Activated naive CD4-positive, alpha-beta T cell treated with anti-CD3 and anti-CD28 coated beads for 36 hours (primary cell): ENCODE measurements at places on chromosomes 16 and 17.

DNA sequence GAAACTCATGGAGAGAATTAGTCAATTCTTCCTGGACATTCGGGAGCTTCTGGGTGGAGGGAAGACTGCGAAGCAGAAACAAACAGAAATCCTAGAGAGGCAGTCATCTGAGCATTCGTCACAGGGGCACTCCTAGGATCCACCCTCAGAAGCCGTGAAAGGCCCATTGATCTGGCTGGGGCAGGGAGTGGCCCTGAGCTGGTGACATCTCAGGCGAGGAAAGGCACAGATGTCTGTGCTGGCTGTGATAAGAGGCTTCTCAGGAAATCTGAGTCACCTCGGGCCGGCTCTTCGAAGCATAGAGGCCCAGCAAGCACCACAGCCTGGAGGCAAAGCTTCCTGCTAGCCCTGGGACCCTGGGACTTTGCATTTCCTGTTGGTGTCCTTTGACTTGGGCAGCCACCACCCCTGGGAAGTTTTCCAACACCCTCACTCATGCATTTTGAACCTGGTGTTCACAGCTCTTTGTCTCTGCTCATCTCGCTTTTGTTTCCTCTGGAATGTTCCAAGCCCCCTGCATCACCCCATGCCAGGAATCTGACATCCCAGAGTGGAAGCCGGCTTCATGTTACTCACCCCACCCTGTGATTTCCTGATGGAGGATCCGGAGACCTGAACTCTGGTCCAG lies 23.3 kb upstream of the CDRT4 start:
- H3K4me1 ChIP-seq, result no peaks in the 10 kb centered on the region
- H3K36me3 ChIP-seq, result peaks cover 5% of the 10 kb centered on the region
- no peak overlapping the region for H3K4me3 ChIP-seq
- no peak overlapping the region for H3K27ac ChIP-seq
- no peaks in the 10 kb centered on the region for H3K27me3 ChIP-seq

GRCh38 chr16:58792188-58792587 lies 58.1 kb upstream of the GOT2 start:
- peaks cover 9% of the 10 kb centered on the region for H3K27me3 ChIP-seq
- no peak overlapping the region for H3K4me3 ChIP-seq
- no peaks in the 10 kb centered on the region for H3K4me1 ChIP-seq
- DNase-seq, result no peak

DNA sequence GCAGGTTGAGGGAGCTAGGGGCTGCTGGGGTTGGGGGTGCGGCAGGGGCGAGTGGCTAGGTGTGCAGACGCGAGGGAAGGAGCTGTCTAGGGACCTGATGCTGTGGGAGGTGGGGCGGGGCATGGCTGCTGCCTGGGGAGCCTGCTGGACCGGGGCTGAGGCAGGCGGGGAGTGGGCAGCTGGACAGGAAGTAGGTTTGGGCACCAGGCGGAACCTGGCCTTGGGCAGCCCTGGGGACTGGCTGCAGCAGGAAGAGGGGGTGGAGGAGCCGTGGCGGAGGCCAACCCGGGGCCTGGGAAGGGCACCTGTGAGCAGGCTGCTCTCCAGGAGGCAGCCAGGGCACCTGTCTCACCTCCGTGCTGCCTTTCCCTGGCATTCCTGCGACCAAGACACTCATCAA lies 5.9 kb upstream of the DNASE1L2 start:
- H3K36me3 ChIP-seq, result peaks cover 19% of the 10 kb centered on the region
- no peak overlapping the region for H3K27ac ChIP-seq
- DNase-seq, result no peak
- no peaks in the 10 kb centered on the region for H3K27me3 ChIP-seq
- H3K4me3 ChIP-seq, result no peak overlapping the region

GRCh38 chr17:3723188-3723555 lies 531 bp upstream of the HASPIN start:
- peak overlapping the region; percentile 93 for H3K4me3 ChIP-seq
- peaks cover 63% of the 10 kb centered on the region for H3K4me1 ChIP-seq
- H3K27me3 ChIP-seq, result no peaks in the 10 kb centered on the region
- DNase-seq, result no peak
- peak overlapping the region; percentile 89 for H3K27ac ChIP-seq

GRCh38 chr16:70661534-70661917 lies 15.2 kb downstream of the IL34 start:
- no peak overlapping the region for H3K27ac ChIP-seq
- DNase-seq, result no peak
- H3K27me3 ChIP-seq, result no peaks in the 10 kb centered on the region
- H3K36me3 ChIP-seq, result peaks cover 2% of the 10 kb centered on the region
- no peaks in the 10 kb centered on the region for H3K4me1 ChIP-seq

GRCh38 chr16:27222249-27223225 lies 19.2 kb downstream of the KDM8 start:
- H3K36me3 ChIP-seq, result peaks cover 9% of the 10 kb centered on the region
- H3K4me1 ChIP-seq, result peaks cover 14% of the 10 kb centered on the region
- H3K27ac ChIP-seq, result no peak overlapping the region
- no peak overlapping the region for H3K4me3 ChIP-seq

GRCh38 chr17:7352910-7353635 lies 1.1 kb downstream of the KCTD11 start:
- H3K4me1 ChIP-seq, result peaks cover 43% of the 10 kb centered on the region
- H3K36me3 ChIP-seq, result peaks cover 14% of the 10 kb centered on the region
- H3K27me3 ChIP-seq, result no peaks in the 10 kb centered on the region
- peak overlapping the region; percentile 62 for H3K4me3 ChIP-seq

DNA sequence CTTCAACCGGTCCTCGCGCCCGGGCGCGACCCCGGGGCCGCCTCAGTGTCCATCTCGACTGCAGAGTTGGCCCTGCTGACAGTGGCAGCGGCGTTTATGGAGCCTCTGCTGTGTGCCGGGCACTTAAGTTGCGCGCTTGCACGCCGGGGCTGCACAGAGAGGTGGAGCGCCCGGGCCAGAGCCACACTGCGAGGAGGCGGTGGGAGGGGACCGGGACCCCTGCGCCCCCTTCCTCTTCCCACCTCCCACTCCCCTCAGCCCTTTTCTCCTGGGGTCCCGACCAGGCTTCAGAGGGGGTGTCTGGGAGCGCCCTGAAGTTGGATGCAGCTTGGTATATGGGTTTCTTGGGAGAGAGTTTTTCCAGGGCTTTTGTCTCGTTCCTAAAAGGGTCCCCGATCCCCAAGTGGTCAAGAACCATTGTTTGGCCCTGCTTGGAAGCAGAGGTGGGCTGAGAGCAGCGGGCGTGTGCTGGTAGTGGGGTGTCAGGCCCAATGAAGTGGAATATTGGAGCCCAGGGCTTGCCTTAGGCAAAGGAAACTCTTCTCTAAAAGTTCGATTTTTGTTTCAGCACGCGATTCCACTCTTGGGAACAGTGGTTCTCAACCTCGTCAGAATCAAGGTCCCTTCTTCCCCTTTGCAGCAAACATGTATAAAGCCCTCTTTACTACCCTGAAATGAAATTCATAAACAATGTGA lies 605 bp downstream of the MRTFB start:
- no peaks in the 10 kb centered on the region for H3K36me3 ChIP-seq
- peak; percentile 35 for DNase-seq

- H3K27me3 ChIP-seq, result no peaks in the 10 kb centered on the region
- no peak overlapping the region for H3K27ac ChIP-seq
- no peaks in the 10 kb centered on the region for H3K36me3 ChIP-seq
- no peak overlapping the region for H3K4me3 ChIP-seq
Observed at GRCh38 chr16:82364690-82365089, 194.7 kb upstream of the MPHOSPH6 start.

DNA sequence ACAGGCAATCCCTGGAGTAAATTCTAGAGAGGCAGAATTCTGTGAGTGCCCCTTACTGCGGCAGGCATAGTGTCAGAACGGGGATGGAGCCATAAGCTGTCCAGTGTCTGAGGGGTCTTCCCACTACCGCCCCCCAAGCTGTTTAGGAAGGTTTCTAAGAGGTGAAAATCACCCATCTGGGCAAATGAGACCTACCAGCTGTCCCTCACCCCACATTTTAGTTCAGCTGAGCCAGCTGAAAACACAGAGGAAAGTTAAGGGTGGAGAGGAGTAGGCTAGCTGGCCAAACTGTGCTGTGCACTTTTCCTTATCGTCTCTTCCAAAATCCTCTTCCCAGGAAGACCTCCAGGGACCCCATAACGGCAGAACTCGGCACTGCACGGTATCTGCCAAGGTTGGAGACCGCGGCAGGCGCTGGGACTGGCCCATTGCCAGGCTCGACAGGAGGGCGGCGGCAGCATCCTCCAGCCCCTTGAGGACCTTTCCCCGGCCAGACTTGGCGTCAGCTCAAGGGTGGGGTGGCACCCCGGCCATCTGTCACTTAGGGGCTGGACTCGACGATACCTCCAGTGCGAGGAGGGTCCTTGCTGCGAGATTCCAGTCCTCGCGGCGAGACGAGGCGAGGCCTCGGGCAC lies 955 bp downstream of the ACLY start:
- H3K4me3 ChIP-seq, result peak overlapping the region; percentile 94
- H3K36me3 ChIP-seq, result peaks cover 10% of the 10 kb centered on the region
- peak; percentile 52 for DNase-seq
- peaks cover 39% of the 10 kb centered on the region for H3K4me1 ChIP-seq
- H3K27me3 ChIP-seq, result no peaks in the 10 kb centered on the region

GRCh38 chr17:51060396-51060795 lies 60.3 kb downstream of the SPAG9 start:
- no peak overlapping the region for H3K27ac ChIP-seq
- H3K36me3 ChIP-seq, result peaks cover under 1% of the 10 kb centered on the region
- no peak overlapping the region for H3K4me3 ChIP-seq
- DNase-seq, result no peak
- no peaks in the 10 kb centered on the region for H3K27me3 ChIP-seq

DNA sequence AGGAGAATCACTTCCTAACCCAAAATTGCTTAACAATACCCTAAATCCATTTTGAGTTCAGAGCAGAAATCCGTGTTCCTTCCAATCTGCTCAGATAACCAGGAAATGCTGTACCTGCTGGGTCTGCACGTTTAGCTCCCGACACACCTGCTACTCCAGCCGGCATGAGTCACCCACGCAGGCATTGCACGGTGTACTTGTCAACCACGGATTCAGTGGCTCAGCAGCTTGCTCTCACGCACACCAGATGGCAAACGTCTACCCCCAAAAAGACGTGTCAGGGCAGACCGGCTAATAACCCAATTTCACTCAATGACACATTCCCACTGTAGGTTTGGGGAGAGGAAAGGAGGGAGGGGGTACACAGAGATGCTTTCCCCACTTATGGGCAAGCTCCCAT lies 468.1 kb downstream of the SOX9 start:
- H3K4me3 ChIP-seq, result no peak overlapping the region
- no peaks in the 10 kb centered on the region for H3K36me3 ChIP-seq
- peaks cover 21% of the 10 kb centered on the region for H3K4me1 ChIP-seq
- H3K27ac ChIP-seq, result no peak overlapping the region
- peaks cover 52% of the 10 kb centered on the region for H3K27me3 ChIP-seq

DNA sequence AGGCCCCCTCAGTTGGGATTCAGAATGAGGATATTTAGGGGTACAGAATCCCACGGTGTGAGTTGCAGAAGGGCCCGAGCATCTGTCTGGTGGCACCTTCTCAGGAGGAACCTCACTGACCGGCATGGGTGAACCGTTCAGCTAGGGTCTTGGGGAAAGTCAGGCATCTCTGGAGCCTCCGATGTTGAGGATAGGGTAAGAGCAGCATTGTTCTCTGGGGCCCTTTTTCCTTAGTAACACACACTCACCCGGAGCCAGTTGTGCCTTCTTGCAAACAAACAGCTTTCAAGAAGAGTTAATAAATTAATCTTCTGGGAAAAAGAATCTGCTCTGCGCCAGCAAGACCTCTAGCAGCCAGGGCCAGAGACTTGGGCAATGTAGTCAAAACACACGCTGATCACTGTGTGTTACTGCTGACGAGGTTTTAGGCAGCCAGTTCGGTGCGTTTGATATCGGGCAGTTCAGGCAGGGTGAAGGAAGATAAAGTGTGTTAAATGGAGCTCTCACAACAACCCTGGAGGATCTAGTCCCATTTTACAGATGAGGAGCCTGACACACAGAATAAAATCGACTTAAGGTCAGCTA lies 48.9 kb downstream of the MSI2 start:
- DNase-seq, result no peak
- H3K36me3 ChIP-seq, result peaks cover 15% of the 10 kb centered on the region
- H3K4me3 ChIP-seq, result no peak overlapping the region
- H3K4me1 ChIP-seq, result peaks cover 21% of the 10 kb centered on the region

DNA sequence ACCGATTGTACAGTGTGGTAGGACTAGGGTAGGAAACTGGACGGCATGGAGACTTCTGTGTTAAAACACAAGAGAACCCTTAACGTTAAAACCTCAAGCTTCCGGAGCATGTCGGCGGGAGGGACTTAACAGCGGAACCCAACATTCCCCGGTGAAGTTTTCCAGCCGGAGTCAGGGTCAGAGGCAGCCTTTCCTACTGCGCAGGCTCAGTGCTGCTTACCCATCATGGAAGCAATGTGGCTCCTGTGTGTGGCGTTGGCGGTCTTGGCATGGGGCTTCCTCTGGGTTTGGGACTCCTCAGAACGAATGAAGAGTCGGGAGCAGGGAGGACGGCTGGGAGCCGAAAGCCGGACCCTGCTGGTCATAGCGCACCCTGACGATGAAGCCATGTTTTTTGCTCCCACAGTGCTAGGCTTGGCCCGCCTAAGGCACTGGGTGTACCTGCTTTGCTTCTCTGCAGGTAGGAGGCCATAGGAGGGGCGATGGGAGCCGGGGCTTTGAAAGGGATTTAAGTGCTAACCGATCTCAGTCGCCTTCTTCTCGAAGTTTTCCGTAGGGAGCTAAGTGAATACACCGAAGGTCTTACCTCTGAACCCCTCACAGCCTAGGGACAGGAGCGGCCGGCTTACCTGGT lies at the start of gene PIGL:
TSS of gene PIGL (plus strand) at position 209 of the 634 bp plus-strand sequence. CDS start at position 226, 17 bp downstream.
- H3K27ac ChIP-seq, result peak within 1 kb of the TSS; percentile 95
- no peaks in the 10 kb centered on the region for H3K27me3 ChIP-seq
- DNase-seq, result peak; percentile 95
- peaks cover 2% of the 10 kb centered on the region for H3K36me3 ChIP-seq
- peak within 1 kb of the TSS; percentile 99 for H3K4me3 ChIP-seq

DNA sequence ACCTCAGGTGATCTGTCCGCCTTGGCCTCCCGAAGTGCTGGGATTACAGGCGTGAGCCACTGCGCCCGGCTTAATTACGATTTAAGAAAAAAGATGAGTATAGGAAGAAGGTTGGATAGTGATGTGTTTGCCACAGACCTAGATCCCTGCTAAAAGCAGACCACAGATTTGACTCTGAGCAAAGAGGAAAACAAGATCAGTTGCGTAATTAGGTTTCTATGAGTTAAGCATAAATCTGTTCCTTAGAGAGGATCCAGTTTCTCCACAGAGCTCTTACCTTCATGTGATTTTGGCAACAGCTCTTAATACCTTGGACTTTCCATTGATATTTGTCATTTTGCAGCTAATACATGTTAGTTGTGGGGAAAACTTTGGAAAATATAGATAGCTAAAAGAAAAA lies 31.1 kb downstream of the CDH1 start:
- H3K4me3 ChIP-seq, result no peak overlapping the region
- H3K36me3 ChIP-seq, result no peaks in the 10 kb centered on the region
- H3K27me3 ChIP-seq, result peaks cover 2% of the 10 kb centered on the region
- no peak overlapping the region for H3K27ac ChIP-seq
- DNase-seq, result no peak
